DMS79 treated with DMSO at 0.1 percent for 48 hours (cell line): ENCODE measurements at places on chromosomes 7 and 10.

DNA sequence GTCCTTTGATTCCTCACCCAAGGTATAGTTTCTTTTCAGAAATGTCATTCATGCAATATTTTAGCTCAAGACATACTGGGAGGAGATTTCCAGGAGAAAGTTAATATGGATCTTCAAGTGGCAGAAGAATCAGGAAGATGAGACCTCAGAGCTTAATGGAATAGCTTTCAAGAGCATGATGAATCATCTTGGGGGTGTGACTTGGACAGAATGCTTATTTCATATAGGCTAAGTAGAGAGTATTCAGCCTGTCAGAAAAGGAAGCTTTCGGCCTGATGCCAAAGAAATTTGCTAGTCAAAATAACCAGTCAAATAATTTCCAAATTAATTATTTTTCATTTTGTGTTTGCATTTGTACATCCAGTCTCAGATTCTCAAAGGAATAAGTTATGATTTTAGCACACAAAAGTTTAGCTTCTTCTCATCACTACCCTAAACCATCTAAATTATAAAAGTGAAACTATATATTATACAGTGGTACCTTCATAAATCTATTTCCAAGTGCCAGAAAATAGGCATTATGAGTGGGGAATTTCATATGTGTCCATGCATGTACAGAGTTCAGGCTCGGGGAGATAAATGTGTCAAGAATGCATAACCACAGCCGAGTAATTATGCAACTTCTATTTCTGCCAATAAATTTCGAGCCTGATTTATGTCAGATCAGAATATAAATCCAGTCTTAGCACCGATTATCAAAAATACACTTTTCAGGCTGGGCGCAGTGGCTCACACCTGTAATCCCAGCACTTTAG is 27.3 kb upstream of the CALD1 start:
- no peak for DNase-seq

DNA sequence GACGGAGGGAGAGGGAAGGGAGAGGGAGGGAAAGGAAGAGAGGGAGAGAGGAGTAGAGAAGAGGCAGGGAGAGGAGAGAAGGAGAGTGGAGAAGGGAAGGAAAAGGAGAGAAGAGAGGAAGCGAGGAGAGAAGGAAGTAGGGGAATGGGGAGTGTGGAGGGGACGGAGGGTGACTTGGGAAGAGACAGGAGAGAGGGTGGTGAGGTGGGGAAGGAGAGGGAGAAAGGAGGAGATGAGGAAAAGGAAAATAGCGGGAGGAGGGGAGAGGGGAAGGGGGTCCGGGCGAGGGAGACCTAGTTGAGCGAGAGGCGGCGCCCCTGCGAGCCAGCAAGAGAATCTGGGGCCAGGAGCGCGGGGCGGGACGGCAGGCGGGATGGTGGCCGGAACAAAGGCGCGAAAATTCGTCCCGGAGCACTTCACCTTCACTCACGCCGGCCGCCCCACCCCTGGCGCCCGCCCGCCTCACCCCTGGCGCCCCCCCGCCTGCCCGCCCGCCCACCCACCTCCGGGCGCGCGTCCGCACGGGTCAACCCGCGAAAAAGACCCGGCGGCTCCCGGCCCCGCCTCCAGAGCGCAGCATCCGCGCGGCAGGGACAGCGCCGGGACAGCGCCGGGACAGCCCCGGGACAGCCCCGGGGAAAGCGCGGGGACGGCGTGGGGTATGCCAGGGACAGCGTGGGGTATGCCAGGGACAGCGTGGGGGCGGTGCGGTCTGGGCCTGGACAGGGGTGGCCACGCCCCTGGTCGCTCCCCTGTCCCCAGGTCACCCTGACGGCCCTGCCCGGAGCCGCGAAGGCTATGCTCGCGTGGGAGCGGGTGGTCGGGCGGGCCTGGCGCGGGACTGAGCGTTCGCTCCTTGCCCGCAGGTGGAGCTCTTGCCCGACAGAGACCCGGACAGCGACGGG is 4.2 kb downstream of the VSTM2A start:
- DNase-seq, result peak; percentile 71

GRCh38 chr10:9331583-9332008 is 1277.1 kb downstream of the GATA3 start:
- DNase-seq, result peak; percentile 1

DNA sequence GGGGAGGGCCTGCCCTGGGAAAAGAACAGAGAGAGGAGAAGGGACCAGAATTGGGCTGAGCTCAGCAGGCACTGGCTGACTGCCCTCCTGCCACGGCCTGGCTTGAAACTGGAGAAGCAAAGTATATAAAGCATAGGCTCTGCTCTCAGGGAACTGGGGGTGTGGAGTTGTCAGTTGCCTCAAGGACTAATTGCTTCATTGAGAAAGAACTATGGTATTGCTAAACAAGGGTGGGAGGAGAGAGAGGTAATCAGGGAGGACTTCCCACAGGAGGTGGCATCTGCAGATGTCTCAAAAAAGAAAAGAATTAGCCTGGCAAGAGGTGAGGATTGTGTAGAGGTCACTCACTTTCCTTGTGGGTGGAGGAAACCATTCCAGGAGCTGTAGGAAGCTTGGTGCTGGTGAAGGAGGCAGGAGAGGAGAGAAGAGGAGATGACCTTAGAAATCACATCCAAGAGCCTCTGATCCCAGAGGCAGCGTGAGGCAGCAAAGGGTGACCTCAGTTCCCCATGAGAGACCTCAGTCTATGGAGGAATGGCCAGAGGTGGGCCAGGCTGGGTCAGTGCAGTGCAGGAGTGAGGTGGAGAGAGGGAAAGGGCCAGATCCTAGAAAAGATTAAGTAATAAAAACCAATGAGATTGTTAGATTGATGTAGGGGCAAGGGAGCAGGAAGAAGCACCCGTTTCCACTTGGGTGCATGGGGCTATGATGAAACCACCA is 2.4 kb downstream of the PILRB start:
- no peak for DNase-seq

- no peak for DNase-seq
Measured at GRCh38 chr7:87119581-87119980, 32.7 kb upstream of the DMTF1 start.

- no peak for DNase-seq
Measured at GRCh38 chr7:156196649-156197048, 384.4 kb upstream of the SHH start.

GRCh38 chr7:94311515-94311914 is 83.2 kb upstream of the COL1A2 start:
- DNase-seq, result no peak

- DNase-seq, result no peak
Measured at GRCh38 chr10:70293169-70293843, 9.5 kb upstream of the NPFFR1 start.

DNA sequence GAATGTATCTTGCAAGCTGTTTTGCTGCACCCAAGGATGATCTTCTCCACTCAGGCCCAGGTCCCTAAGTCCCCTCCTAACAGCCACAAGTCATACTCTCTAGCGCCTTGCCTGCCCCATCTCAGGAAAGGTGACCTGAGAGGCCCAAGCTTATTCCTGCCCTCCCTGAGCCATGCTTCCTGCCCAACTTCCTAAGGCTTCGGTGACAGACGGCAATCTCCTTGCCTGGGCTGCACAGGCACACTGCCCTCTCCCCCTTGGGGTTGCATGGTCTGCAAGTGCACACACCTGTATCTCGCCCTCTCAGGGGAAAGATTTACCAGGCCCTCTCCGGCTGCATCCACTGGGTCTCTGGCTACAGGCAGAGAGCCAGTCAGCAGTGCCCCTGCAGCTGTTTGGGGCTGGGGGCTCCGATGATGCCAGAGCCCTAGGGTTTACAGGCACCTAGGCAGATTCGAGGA is 771 bp upstream of the ADIRF start:
- no peak for DNase-seq

DNA sequence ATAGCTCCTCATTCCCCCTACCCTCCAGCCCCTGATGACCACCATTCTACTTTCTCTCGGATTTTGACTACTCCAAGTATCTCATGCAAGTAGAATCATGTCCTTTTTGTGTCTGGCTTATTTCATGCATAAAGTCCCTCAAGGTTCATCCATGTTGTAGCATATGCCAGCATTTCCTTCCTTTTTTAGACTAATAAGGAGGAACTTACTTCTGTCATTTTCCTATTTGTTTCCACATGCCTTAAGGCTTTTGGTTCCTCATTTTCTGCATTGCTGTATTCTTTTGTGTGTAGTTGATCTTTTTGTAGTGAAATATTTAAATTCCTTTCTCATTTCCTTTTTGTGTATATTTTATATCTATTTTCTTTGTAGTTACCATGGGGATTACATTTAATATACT is 376.9 kb downstream of the CALN1 start:
- DNase-seq, result no peak

DNA sequence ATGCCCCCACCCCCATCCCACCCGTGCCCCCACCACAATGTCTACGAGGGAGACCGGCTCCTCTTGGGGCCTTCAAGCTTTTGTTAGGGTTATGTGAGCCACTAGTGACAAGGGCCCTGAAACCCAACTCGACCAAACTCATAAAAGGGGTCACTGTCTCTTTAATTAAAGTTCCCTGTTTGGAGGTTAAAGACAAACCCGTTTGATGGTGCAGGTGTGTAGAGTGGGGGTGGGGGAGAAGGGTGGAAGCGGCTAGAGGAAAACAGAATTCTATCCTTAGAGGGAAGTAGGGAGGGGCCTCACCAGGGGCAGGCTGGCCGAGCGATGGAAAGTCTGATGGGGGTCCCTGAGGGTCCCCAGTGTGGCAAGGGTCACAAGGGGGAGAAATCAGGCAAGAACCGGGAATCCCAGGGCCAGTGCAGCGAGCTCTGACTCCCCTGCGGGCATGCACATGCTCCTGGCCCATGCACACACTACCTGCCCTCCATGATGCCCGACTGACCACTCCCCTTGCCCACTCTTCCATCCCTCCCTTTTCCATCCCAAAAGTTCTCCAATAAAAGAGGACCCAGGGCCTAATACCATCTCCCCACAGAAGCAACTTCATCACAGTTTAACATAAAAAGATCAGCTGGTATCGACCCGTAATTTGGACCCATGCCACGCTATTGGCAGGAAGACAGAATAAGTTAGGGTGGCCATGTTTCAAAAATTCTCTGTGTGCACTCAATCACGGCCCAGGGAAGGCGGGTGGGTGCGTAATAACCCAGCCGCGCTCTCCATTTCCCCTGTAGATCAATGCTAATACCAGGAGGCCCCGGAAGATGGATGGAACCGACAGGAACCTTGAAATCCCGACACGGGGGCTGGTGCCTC is 35.9 kb upstream of the SLF2 start:
- DNase-seq, result no peak

GRCh38 chr7:84181628-84182027 is 13.0 kb downstream of the SEMA3A start:
- no peak for DNase-seq

DNA sequence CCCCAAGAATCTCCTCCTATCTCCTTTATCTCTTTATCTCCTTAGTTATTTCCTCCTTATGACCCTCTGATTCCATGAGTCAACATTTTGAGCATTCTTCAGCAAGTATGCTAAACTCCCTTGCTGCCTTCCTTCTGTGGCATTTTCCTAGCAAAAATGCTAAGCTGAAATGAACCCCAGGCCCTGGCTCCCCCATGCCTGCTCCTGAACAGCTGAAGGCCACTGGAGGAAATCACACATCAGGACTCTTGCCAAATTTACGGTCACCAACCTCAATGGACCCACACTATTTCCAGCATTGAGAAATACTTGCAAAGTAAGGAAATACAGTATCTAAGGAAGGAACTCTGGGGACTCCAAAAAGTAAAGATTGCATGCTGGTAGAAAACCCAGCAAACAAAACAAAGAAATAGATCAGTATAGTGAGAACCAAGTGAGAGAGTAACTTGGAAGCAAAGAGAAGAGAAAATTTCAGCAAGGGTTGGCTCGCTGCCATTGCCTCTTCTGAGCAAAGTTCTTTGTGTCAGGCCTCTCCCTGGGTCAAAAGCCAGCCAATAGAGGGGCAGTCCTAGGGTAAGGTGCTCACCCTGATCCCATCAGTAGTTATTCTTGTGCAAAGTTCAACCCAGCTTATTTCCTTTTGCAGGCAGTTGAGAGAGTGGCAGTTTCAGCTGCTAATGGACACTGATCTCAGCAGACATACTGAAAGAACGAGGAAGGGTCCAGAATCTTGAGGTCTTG is 5.1 kb upstream of the PLEKHS1 start:
- DNase-seq, result no peak

DNA sequence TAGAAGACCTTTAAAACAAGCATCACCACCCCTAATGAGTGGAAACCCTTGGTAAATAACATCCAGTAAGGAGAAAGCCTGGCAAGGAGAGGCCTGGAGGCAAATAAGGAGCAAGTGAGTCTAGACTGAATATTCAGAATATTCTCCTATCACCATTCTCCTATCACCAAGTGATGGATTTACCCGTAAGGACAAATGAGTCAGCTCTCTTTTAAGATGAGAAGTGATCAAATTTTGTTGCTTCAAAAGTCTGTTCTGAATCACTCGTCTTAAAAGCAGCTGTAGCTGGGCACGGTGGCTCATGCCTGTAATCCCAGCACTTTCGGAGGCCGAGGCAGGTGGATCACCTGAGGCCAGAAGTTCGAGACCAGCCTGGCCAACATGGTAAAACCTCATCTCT is 28.4 kb downstream of the KIAA1549 start:
- no peak for DNase-seq

DNA sequence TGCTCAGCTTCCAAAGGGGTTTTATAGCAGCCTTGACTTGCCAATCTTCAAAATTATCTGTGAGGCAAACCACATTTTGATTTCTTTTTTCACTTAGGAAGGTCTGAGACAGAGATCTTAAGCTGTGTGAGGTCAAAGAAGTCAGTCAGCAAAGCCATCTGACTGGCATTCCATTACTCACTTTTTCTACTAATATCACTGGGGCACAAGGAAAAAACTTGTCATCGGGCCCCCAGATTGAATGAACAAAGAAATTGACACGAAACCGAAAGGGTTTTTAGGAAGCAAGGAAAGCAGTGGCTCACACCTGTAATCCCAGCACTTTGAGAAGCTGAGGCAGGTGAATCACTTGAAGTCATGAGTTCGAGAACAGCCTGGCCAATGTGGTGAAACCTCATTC is 78.5 kb upstream of the FRMD4A start:
- no peak for DNase-seq

- DNase-seq, result no peak
Measured at GRCh38 chr10:9869606-9870176, 1148.0 kb upstream of the CELF2 start.

DNA sequence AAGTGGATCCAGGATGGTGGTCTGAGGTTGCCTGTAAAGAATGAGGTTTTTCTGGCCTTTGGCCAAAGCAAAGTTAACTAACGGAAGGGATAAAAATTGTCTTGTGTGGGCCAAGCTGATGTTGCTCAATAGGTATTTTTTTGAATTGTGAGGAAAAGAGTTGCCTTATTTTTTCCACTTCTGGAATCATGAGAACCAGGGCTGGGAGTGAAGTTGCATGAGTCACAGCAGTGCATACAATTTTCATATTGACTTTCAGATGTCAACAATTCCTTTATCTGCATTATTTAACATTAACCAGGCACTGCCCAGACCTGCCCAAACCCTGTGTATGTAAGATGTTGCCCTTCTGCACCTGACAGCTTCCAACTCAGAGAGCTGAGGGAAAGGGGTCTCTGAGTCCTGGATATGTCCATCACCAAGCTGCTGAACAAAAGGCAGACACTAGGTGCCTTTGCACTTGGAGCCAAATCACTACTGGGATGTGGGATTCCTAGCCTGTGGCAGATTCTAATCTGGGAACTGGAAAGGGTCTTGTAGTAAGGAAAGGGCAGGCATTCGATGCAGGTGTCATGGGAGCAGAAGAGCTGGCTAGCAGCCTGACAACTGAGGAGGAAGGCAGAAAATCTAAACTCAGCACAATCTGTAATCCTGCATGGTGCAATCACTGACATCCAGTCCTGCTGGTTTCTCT is 52.3 kb upstream of the SLC35B4 start:
- peak; percentile 46 for DNase-seq

GRCh38 chr10:132588301-132589013 is 50.9 kb downstream of the INPP5A start:
- no peak for DNase-seq
